ENCODE measurements at places on chromosomes 16 and 17.

GRCh38 chr17:34562387-34562786 is 17.0 kb upstream of the TMEM132E start:
- peak; percentile 4 for DNase-seq

DNA sequence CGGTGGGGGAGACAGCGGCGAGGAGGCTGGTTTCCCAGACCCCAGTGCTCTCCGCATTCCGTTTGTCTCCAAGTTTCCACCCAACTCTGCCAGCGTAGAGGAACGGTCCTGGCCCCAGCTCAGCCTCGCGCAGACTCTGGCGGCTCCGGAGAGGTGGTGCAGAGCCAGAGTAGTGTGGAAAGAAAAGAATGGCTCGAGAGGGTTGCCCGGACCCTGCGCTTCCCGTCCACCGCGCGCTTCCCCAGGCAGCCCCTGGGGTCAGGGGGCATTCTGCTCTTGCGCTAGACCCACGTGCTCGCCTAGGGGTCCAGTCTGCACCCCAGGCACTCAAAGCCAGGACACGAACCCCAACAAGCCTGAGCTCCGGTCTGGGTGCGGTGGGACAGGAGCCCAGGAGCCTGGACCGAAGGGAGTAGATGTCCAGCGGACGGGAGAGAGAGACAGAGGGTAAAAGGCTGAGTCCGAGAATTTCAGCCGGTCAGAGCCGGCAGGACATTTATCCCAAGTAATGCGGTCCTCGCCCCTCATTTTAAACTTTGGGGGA is 3.8 kb downstream of the PMP22 start:
- peak; percentile 68 for DNase-seq

DNA sequence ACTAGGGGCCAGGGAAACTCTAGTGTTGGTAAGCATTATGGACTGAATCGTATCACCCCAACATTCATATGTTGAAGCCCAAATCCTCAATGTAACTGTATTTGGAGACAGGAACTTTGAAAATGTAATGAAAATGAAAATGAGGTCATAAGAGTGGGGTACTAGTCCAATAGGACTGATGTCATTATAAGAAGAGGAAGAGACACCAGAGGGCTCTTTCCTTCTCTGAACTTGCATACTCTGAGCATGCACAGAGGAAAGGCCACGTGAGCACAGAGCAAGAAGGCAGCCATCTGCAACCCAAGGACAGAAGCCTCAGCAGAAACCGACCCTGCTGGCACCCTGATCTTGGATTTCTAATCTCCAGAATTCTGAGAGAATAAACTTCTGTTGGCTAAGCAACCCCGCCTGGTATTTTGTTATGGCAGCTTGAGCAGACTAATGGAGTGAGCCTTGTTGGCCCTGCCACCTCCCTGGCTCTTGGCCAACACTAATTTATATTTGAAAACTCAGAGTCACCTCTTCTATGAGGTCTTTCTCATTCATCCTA is 273.4 kb downstream of the NTN1 start:
- DNase-seq = no peak

DNA sequence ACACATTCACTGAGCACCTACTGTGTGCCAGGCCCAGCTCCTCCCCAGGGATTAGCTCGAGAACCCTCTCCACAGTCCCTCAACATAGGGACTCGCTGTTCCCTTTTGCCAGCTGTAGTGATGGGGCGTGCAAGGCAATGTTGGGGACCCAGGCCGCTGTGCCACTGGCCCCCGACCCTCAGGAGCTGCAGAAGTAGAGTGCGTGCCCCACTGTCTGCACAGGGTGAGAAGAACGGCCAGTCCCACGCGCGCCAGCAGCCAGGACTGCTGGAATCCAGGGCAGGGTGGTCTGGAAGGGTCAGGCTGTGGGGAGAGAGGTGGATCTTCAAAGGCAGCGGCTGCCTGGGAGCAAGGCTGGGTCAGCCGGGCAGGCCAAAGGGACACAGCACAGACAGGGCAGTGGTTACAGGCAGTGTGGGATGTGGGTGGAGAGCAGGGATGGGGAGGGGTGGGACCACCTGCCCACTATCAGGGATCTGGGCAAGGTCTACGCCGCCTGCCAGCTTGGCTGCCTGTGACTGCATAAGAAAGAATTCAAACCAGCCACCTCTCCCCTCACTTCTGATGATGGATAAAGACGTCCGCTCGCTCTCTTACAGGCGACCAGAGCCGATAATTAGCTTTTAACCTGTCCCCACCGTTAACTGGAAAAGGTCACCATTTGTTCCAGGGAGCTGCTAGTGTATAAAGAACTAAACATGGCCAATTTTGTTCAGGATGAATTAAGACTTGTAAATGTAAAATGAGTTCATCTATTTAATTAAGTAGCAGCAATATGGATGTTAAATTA is 86.7 kb upstream of the GSE1 start:
- no peak for DNase-seq

DNA sequence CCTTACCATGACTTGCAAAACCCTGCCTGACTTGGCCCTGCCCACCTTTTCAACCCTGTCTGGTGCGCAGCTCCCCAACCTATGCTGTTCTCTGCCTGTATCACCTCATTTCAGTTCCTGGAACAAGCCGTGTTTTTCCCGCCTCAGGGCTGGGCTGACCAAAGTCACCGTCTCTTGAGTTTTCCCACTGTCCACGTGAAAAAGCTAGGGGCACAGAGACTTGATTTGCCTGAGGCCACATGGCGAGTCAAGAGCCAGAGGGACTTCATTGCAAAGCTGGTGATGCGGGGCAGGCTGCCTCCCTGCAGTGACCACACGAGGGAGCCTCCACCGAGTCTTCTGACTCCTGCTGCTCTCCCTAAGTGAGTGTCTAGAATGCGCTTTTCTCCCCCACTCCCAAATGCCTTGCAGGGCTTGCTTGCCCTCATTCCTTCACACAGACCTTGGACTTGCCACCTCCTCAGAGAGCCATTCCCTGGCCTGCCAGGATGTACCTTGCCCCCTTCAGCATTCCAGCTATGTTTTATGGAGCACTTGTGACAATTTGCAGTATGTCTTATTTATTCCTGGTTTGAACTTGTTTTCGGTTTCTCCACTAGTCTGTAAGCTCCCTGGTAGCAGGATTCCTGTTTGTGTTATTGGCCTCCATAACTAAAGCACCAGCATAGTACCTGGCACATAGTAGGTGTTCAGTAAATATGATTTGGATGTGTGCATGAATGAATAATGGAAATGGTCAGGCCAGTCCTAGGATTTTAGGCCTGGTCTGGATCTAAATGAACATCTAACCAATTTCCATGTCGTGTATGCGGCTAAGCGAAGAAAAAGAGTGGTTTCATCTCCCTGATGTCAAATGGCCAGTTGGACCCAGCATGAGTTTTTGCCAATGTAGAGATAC is 252.3 kb downstream of the SNX29 start:
- peak; percentile 53 for DNase-seq

DNA sequence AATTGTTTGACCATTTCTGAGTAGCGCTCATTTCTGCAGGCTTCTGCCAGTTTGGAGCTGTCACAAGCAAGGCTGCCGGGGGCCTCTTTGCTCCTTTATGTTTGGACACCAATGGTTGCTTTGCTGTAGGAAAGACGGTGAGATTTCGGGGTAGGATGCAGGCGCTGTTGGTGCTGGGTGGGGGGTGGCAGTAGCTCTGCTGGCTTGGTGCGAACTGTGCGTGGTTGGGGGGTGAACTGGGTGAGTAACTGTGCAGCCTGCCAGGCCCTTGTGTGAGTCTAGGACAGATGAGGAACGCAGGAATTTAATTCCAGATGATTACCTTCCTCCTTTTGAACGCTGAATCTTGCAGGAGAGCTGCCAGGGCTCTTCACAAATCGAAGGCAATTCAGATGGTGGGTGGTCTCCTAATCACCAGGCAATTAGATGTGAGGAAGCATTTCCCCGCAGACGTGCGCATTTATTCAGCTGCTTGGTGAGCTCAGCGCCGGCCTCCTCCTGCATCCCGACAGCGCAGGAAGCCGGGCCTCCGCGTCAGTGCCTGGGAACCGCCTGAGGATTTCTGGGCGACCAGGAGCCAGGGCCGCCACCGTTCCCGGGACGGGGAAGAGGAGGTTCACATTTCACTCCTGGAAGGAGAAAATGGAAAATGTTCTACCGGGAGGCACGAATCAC is 154.4 kb downstream of the FOXL1 start:
- DNase-seq = no peak

DNA sequence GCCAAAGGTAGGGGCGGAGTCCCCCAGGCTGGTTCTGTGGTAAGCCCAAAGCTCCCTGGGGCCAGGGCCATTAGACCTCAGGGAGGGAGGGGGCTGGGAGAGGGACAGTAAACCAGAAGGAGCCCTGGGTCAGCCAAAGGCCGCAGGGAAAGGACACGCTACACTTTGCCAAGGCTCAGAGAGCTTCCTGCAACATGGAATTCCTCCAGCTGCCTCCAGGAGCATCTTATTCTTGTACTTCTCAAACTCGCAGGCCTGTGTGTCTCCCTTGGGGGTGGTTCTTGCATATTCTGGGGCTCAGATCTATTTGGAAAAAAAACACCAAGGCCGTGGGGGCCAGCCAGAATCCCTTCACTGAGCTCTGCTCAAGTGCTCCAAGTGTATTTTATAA is 25.1 kb downstream of the AKAP1 start:
- DNase-seq = no peak

GRCh38 chr16:71408536-71408935 is 33.3 kb downstream of the TLE7 start:
- no peak for DNase-seq

- DNase-seq = no peak
Observed at GRCh38 chr16:23859713-23860269, 24.0 kb downstream of the PRKCB start.

DNA sequence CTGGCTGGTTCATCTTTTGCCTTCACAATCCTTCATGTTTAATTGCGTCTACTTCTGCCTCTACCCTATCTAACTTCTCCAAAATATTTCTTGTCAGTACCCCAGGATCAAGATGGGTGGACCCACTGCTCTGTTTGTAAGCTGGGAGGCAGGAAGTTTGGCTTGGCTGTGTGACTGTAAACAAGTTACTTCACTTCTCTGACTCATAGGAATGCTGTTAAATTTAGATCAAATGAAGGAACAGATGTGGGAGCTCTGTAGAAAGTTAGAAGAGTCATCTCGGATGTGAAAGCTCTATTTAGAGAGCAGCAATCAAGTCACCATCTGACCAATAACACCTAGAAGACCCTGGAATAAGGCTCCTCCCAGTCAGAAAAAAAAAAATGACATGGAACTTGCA is 55.2 kb upstream of the MRTFB start:
- no peak for DNase-seq

DNA sequence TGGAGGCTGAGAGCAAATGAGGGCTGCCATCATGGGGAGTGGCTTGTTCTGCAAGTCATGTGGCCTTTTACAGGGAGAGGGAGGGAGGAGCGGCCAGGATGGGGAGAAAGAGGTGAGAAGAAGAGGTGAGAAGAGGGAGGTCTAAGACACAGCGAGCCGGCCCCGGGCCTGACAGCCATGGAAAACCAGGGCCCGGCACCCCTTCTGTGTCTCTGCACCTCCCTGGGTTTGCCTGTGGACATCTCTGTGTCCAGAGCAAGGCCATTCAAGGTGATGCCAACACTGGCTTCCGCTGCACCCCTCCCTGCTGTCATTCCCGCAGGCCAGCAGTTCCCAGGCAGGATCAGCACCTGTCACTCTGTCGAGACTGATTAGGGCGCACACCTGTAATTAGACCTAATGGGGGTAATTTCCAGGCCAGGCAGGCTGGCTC is 75.6 kb downstream of the MGAT5B start:
- no peak for DNase-seq

All from hematopoietic multipotent progenitor cell treated with erythropoietin and hydrocortisone succinate and interleukin-3 and kit ligand, for 8 days (in vitro differentiated cells).